ENCODE measurements at places on chromosomes 11 and 22.

DNA sequence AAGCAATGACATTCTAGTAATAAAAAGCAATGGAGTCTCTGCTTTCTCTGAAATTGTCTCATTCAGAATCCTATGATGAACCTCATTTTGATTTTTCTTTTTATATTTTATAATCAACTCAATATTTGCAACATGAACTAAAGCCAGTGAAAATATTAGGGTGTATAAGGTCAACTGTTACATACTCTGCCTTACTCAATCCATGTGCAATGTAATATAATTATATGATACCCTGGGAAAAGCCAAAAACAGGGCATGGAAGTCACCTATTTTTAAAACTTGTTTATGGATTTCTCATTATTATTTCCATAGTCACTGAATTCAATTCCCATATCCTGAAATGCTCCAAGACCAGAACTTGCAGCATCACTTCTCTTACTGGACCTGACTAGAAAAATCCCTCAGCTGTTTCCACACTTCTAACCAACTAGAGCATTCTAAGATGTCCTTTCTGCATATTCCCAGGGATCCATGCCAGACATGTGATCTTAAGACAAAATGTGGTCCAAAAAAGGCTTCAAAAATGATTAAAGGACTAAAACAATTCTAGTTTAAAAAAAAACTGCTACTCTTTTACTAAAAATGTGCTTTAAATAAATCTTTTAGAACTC is 97.3 kb downstream of the GUCY1A2 start:
- no peak for DNase-seq

GRCh38 chr22:48579928-48580309 is 1247.8 kb downstream of the BRD1 start:
- DNase-seq = no peak

DNA sequence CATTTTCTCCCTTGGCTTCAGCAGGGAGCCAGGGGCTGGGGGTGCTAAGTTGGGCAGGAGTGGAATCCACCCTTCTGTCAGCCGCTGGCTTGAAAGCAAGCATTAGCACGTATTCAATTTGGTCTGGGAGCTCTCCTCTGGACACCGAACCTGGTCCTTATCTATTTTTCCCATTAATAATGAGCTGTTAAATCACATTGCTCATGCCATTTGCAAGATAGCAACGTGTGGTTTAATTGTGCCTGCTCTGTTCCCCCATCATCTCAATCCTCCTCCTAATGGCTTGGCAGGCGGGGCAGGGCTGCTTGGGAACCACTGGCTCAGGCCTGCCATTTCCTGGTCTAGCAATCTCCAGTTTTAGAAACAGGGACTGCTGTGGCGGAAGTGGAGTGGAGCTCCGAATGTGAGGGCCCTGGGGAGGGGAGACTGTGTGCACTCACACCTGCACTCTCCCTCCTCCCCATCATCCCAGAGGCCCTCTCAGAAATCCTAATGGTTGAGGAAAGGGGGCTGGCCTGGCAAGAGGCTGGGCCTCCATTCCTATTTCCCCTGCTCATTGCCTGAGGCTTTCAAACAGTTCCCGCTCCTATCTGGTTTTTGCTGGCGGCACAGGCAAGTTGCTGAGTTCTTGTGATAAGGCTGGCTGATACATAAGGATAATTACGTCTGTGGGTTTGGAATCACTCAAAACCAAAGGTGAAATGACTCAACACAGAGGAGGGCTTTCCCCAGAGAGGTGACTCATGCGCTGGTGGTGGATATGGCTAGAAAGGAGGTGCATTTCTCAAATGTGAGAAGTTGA is 201.2 kb upstream of the E2F8 start:
- peak; percentile 31 for DNase-seq

GRCh38 chr11:110463153-110463552 is 33.4 kb downstream of the FDX1 start:
- DNase-seq = peak; percentile 63

DNA sequence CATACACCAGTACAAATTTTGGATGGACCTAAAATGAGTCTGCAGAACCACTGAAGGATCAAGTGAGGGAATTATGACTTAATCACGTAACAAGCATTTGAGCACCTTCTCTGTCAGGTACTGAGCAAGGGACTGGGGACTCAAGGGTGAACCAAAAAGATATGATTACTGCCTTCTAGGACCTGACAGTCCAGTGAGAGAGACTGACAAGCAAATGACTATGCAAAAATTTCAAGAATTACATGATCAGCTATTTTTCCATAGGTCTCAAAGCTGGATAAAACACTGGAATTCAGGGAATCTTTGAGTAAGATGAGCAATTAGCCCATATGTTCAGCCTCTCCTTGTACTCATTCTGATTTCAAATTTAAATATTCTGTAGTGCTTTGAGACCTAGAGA is 5.2 kb upstream of the STT3A start:
- DNase-seq = no peak

DNA sequence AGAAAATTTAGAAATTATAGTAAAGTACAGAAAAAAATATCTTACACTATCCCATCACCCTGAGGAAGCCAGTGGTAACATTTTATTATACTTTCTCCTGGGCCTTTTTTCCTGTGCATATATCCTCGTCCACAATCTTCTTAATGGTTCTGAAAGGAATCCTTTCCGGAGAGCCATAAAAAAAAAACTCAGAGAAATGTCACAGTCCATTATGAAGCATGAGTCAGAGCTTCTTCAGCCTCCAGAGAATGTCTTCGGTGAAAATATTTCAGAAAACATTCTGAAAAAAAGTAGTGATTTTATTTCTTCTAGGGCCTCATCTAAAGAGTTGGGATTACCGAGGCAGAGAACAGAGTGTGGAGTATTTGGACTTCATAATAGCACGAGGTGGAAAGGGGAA is 163.4 kb downstream of the INSC start:
- no peak for DNase-seq

DNA sequence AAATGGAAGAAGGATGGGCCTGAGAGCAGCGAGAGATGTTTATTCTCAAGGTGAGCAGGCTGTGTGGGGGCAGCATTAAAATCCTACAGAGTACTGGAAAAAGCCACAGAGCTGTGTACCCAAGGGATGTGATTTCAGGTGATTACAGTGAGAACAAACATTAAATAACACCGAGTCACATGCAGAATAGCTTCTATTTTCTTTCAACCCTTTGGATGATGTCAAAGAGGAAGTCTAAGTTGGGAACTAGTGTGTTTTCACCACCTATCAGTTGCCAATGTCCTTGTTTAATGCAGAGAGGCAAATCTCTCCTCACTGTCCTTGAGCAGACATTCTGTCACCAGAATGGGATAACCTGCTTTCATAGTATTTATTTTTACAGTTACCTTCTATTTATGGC is 379.6 kb upstream of the NARS2 start:
- DNase-seq = no peak

- no peak for DNase-seq
Measured at GRCh38 chr11:5486003-5486402, 2.5 kb upstream of the OR52D1 start.

GRCh38 chr11:78425399-78426070 is 7.9 kb upstream of the GAB2 start:
- no peak for DNase-seq

GRCh38 chr22:42376711-42377554 is 55.3 kb downstream of the NFAM1 start:
- DNase-seq = peak; percentile 32

DNA sequence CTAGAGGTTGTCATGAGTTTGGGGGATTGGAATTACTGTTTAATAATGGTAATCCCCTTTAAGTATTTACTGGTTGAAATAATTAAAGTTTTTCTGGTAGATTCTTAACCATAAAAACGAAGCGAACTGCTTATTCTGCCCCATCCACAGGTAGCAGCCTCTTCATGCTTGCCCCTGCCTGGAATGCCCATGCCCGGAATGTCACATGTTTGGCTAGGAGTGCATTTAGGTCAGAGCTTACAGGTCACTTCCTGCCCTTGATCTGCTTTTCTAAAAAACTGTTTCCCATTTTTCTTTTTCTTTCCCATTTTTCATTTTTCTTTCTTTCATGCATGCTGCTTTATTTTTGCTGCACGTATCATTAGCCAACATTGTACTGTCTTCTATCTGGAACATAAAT is 69.1 kb downstream of the YAP1 start:
- no peak for DNase-seq

DNA sequence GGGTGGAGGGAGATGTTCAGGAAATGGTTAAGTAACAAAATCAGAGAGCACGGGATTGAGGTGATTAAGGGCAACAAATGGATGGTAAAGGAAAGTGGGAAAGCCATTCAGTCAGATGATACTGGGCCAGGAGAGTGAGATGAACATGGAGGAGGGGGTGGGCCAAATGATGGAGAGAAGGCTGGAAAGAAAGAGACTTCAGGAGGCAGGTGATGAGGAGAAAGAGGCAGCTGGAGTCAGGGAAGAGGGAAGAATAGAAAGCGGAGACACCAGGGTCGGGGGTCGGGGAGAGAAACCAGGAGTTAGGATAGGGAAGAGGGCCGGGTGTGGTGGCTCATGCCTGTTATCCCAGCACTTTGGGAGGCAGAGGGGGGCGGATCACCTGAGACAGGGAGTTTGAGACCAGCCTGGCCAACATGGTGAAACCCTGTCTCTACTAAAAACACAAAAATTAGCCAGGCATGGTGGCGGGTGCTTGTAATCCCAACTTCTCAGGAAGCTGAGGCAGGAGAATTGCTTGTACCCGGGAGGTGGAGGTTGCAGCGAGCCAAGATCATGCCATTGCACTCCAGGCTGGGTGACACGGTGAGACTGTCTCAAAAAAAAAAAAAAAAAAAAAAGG is 4.7 kb upstream of the KDM2A start:
- DNase-seq = no peak

All from SK-MEL-5 (cell line).